ENCODE measurements at places on chromosomes 11 and 22. TPM values are rescaled to one million over a fixed set of nuclear protein-coding genes. Genes with fewer than 3 reads are reported as not detected.

Gene LDHA
- total RNA-seq = 112 TPM

- DNase-seq = peak; percentile 53
Measured at GRCh38 chr11:61954851-61955421, 4.8 kb downstream of the BEST1 start.

DNA sequence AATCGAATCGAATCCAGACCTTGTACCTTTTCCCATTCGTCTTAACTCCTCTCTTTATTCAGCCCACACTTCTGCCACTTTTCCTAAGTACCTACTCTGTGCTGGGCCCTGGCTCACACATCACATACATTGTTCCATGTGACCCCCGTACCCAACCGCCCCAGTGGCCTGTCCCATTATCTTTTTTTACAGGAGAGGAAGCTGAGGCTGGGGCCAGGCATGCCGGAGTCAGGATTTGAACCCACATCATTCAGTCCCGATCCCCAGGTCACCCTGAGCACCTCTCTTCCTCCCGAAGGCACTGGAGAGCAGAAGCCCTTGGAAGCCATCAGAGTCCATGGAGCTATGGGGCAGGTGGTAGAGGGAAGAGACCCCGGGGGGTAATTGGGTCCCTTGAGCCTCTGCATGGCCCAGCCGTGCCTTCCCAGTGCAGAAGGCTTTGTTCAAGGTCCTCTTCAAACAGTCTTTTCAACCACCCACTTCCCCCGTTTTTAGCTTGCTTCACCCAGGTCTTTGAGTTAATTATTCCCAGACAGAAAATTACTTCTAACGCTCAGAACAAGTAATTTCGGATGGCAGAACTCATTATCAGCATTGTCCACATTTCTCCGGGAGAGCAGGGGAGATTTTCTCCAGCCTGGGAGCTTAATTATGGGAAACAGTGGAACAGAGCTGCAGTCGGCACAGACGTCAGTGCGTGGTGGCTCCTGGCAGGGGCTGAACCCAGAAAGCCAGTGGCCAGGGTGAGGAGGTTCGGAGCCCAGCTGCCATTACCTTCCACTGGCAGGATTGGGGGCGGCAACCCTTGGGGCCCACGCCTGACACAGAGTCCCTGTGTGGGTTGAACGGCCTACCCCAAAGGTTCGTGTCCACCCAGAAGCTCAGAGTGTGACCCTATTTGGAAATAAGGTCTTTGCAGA lies 82.4 kb upstream of the RTL6 start:
- DNase-seq = no peak

DNA sequence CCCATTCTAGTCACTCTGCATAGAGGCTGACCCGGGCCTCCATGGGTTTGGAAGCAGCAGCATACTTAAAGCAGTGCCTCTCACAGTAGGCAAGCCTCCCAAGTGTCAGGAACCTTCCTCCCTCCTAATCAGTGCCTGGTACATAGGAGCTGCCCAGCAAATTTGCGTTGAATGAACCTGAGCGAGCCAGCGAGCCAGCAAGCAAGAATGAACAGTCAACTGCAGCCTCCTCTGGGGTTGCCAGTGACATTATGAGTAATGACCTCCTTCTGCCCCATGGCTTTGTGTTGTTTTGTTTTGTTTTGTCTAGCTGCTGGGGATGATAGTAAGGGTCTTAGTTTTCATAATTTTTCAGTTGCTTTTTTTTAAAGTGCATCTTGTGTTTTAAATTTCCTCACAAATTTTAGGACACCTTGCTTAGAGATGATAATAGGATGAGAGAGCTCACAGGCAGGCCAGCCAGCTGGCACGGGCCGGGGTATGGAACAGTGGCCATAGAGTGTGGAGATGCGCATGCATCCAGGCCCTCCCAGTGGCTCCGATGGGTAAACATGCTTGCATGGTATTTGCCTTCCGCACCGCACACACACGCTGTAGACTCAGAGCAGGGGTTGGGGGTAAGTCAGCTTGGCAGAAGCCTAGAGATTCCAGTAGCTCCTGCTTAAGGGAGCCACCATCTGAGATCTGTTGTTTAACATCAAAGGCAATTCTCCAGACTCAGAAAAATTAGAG lies 36.1 kb downstream of the TTC12 start:
- DNase-seq = no peak

DNA sequence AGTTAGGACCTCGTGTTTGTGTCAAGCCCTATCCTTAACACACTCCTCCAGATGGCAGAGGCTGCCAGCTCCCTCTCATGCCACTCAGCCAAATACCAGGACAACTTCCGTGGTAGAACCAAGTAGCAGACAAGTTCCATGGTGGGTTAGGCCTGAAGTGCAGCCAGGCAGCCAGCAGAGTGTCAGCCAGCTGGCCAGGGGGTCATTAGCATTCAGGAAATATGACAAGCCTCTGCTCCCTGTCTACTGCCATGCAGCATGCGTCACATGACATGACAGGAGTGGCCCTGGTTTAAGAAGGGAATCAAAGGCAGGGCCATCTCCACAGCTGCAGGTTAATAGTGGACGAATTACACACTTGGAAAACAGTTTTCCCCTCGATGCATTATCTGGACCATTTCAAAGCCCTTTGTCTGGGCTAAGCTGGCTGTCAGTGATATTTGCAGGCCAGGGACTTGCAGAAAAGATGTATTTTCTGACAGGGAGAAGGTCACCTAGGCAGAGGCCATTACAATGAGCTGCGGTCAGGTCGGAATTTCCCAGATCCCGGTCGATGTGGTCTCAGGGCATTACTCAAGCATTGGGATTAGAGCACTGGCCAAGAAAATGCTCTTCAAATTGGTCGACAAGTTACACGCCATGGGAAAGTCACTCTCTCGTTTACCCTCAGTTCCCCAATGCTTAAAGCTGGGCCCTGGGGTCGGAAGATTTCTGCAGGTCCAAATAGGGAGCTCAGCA lies 461.7 kb upstream of the CADM1 start:
- no peak for DNase-seq

Gene RGL4
- not detected for total RNA-seq

DNA sequence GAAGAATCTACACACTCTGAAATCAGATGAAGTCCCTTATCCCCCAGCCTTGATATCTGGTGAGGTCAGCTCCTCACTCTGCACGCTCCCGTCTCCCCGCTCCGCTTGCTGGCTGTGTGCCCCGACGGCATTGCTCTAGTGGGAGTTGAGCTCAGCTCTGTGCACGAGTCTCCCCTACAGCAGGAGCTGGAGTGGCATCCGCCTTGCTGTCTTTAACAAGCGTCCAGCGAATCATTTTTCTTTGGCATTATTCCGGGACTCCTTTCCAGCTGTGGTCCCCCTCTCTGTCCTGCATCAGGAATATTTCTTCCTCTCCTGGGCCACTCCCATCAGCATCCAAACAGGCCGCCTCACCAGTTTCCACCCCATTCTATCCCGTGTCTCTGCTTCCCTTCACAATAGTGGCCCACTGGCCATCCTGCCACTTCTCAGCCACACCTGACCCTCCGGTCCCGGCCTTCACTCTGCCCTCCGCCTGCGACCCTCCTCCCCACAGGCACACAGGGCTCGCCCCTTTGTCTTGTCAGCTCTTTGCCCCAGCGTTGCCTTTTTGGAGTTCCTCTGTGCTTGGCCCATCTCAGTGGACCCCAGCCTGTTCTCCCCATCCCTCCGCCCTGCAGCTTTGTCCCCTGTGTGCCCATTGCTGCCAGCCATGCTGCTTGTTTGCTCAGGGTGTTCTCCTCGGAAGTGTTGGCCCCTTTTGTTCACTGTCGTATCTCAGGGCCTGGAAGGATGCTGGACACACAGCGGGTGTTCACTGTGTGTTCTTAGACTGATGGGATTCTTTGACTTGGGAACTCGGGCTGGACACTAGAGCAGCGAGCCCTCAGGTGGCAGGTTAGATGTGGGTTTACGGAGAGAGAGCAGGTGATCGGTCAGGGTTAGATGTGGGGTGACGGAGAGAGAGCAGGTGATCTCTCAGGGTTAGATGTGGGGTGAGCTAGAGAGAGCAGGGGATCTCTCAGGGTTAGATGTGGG lies 441.8 kb downstream of the TBC1D22A start:
- no peak for DNase-seq

GRCh38 chr11:134543241-134543640 lies 131.2 kb upstream of the B3GAT1 start:
- peak; percentile 12 for DNase-seq

Gene FOLH1
- total RNA-seq = 1.1 TPM

Gene CCDC73
- not detected for total RNA-seq

- no peak for DNase-seq
Measured at GRCh38 chr11:126405906-126406305, 50.4 kb downstream of the ST3GAL4 start.

- DNase-seq = no peak
Measured at GRCh38 chr11:117337076-117337475, 9.4 kb downstream of the CEP164 start.

DNA sequence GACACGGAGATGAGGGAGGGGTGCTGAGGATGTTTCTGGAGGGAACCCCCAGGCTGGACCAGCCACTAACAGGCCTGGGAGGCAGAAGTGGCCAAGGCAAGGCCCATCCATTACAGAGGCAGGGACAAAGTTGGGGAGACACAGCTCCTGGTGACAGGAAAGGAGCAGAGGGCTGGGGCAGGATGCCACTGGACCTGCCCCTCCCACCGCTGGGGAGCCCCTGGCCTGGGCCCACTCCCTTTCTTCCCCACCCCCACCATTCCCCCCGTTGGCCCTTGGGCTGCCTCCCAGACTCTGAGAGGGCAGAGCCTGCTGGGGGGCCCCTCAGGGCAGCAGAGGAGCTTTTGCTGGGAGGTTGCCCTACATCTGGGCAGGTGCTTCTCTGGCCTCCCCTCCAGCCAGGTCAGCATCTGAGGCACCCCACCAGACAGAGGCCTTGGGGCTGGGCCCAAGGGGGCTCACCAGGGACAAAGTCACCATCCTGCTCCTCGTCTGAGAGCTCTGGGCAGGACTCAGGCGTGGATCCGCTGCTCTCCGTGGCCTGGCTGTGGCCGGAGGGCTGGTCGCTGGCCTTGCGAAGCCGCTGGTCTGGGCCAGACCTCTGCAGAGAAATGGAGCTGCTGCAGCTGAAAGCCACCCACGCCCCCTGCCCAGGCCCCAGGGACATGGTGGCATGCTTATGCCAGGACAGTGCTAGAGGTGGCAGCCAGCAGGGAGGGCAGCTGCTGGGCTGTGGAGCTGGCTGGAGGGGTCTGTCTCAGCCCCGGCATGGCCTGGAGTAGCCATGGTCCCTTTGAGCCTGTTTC lies 33.1 kb upstream of the CARS1 start:
- no peak for DNase-seq

GRCh38 chr11:95680169-95680929 lies 109.2 kb downstream of the FAM76B start:
- DNase-seq = no peak

- no peak for DNase-seq
Measured at GRCh38 chr22:50019316-50019715, 6.8 kb upstream of the IL17REL start.

- no peak for DNase-seq
Measured at GRCh38 chr11:117145393-117145761, 1.3 kb downstream of the PAFAH1B2 start.

- DNase-seq = no peak
Measured at GRCh38 chr11:115383431-115383830, 120.8 kb downstream of the CADM1 start.

- no peak for DNase-seq
Measured at GRCh38 chr11:75792127-75792731, 22.8 kb upstream of the UVRAG start.

DNA sequence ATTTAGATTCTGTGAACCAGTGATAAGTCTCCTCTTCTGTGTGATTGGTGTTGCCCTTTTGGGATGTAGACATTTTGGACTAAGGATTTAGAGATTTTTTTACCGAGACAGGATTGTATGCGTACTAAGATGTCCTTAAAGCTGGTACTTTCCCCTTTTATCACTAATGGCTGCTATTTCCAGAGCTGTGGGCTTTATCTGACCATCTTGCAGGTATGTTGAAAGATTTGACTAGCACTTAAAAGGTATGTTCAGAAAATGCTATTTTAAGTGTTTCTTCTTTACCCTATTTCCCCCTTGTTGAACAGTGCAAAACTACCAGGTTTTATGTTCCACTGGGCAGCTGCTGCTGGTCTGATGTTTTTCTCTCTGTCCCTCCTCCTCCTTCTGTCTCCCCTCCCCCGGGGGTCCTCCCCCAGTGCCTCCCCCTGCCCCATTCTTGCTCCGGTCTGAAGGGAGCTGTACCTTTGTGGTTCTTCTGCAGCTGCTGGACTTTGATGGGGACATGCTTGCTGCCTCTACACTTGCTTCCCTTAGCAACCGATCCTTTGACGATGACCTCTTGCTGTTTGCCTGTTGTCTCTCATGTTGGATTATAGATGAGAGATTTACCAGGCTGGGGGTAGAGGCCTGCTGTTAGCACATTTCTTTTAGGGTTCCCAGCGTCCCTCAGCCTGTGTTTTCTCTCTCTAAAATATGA lies 59.6 kb downstream of the ZNRF3 start:
- no peak for DNase-seq

- no peak for DNase-seq
Measured at GRCh38 chr11:86620891-86621521, 51.4 kb downstream of the ME3 start.

Gene MYO7A
- total RNA-seq = 11.6 TPM

- peak; percentile 4 for DNase-seq
Measured at GRCh38 chr11:69553416-69554357, 72.2 kb downstream of the LINC01488 start.

Gene IL17REL
- total RNA-seq = not detected

DNA sequence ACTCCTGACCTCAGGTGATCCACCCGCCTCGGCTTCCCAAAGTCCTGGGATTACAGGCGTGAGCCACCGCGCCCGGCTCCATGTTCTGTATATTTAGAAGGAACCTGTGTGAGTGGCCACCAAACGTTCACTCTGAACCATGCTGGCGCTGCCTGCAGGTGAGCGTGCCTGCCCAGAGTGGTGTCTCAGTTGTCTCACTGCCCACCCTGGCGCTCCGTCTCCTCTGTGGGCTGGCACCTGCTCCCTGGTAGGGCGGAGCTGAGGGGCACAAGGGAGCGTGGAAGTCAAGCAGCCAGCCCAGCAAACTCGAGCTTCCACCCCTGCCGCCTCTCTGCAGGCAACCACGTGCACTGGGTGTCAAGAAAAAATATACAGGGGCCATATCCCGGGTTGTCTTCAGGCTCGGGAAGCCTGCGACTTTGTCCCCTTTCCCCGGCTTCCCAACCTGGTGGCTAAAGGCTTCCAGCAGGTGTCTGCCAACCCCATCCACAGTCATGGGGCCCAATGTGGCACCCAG lies 16.7 kb downstream of the TXN2 start:
- DNase-seq = no peak

Gene OR51I1
- not detected for total RNA-seq

DNA sequence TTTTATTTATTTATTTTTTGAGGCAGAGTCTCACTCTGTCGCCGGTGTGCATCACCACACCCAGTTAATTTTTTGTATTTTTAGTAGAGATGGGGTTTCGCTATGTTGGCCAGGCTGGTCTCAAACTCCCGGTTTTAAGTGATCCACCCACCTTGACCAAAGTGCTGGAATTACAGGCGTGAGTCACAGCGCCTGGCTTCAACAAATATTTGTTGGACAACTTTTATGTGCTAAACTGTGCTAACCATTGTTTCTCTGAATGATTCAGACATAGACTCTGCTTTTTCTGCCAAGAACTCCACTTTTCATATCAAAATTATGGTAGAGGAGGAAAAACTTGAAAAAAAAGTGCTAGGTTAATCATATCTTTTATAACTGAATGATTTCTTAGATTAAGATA lies 36.3 kb downstream of the MMP7 start:
- DNase-seq = no peak

- DNase-seq = no peak
Measured at GRCh38 chr11:121152764-121153163, 51.7 kb downstream of the TECTA start.

GRCh38 chr11:3684819-3685172 lies 13.6 kb upstream of the CHRNA10 start:
- no peak for DNase-seq

Gene OR2AG1
- total RNA-seq = not detected

Gene POLR2F
- 68.3 TPM for total RNA-seq

Gene OR8D1
- total RNA-seq = not detected
